ENCODE measurements at places on chromosomes 5 and 9. TPM values are rescaled to one million over a fixed set of nuclear protein-coding genes. Genes with fewer than 3 reads are reported as not detected.

DNA sequence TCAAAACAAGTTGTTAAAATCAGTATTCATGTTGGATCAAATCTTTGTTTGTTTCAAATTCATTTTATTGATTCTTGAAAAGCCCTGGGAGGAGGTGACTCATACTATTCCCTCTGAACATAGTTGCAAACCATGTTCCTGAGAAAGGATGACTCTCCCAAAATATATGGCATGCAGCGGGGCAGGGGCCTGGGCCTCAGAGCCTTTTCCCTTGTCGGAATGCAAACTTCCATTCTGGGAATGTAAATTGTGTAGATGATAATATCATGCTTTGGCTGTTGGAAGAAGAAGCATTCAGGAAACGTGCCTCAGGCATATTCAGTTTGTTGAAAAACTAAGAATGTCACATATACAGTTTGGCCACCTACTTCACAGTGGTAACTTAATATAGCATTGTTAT, 242.0 kb downstream of the AUH start:
- no peak for ATAC-seq

AMBP gene
- total RNA-seq = not detected

- no peak for ATAC-seq
Measured at GRCh38 chr5:28046596-28046995, 1008.2 kb upstream of the CDH9 start.

DNA sequence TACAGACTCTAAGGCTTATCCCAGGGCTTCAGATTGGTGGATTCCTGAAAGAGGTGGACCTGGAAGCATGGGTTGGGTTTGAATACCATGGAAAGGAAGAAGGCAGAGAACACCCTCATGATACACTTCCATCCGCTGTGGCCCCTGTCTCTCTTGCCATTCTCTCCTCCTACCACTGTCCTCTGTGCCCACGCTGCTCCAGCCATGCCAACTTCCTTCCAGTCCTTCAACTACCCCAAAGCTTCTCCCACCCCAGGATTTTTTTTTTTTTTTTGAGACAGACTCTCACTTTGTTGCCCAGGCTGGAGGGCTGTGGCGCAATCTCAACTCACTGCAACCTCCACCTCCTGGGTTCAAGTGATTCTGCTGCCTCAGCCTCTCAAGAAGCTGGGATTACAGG, 1.7 kb upstream of the SPARC start:
- ATAC-seq = no peak

- no peak for ATAC-seq
Measured at GRCh38 chr5:145247745-145248040, 587.4 kb downstream of the PRELID2 start.

CAMK2A gene
- not detected for total RNA-seq

GRCh38 chr9:95108777-95109176, 208.7 kb downstream of the FANCC start:
- no peak for ATAC-seq

DNA sequence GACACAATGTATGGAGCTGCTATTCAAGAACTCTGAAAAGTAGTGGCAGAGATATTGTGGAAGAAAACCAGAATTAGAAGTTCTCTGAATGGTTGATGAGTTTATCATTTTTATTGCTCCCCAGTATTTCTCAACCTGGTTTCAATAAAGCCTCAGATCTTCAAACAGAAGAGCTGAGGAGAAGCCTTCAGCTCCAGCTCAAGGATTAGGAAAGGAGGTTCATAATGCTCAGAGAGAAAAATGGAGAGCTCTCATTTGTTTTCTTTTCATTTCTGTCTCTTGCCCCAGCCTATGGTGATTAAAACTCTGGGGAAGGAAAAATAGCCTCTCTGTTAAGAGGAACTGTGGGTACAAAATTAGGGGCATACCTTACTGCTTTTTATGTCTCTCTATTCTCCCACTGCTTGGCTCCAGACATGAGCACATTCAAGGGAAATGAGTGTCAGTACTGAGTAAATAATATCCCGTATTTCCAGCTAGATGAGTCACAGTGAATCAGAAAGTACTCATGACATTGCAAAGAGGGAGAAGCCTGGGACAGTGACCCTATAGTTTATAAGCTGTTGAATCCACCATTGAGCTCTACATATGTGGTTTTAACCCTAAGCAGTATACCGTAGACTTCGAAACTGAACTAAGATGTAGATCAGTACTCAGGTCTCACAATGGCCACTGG, 138.1 kb downstream of the EMB start:
- ATAC-seq = no peak

DNA sequence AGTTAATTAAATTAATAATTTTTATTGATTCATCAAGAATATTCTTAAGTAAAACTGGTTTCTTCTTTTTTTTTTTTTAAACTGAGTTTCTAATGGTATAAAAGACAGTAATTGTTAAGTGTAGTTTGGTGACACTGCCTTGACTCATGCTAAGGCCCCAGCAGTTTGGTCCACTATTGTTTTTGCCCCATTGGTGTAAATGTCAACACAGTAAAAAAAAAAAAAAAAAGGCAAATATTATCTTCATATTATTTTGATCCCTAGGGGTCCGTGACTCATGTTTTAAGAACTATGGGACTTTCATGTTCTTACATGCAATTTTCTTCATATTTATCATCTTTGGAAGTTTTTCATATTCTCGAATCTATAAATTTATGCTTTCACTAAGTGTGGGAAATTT, 29.2 kb upstream of the JAK2 start:
- ATAC-seq = no peak

TMEM250 gene
- total RNA-seq = 37.7 TPM

- ATAC-seq = peak; percentile 34
Measured at GRCh38 chr9:133953976-133954709, 38.0 kb downstream of the VAV2 start.

GPR151 gene
- total RNA-seq = not detected

GRCh38 chr9:33458444-33458843, 11.1 kb upstream of the AQP3 start:
- peak; percentile 82 for ATAC-seq
